ENCODE measurements at places on chromosomes 13 and 19.

GRCh38 chr19:44947041-44947581, 1.3 kb downstream of the APOC2 start:
- no peaks in the 10 kb centered on the region for H3K27me3 ChIP-seq
- H3K27ac ChIP-seq = no peak overlapping the region
- no peaks in the 10 kb centered on the region for H3K4me1 ChIP-seq
- H3K4me3 ChIP-seq = no peak overlapping the region

GRCh38 chr13:30138511-30138910, 168.8 kb downstream of the KATNAL1 start:
- H3K4me3 ChIP-seq = no peak overlapping the region
- H3K27me3 ChIP-seq = no peaks in the 10 kb centered on the region
- no peak overlapping the region for H3K27ac ChIP-seq

- H3K27ac ChIP-seq = no peak overlapping the region
- H3K27me3 ChIP-seq = no peaks in the 10 kb centered on the region
- no peaks in the 10 kb centered on the region for H3K36me3 ChIP-seq
- H3K4me3 ChIP-seq = no peak overlapping the region
- DNase-seq = no peak
These were observed 913.2 kb downstream of the DIAPH3 start for GRCh38 chr13:59250336-59251189.

GRCh38 chr13:48790966-48791365, 137.2 kb downstream of the CYSLTR2 start:
- no peaks in the 10 kb centered on the region for H3K36me3 ChIP-seq
- H3K27me3 ChIP-seq = no peaks in the 10 kb centered on the region
- no peaks in the 10 kb centered on the region for H3K4me1 ChIP-seq
- H3K4me3 ChIP-seq = no peak overlapping the region
- DNase-seq = no peak

- H3K36me3 ChIP-seq = no peaks in the 10 kb centered on the region
- peak overlapping the region; percentile 66 for H3K4me3 ChIP-seq
- peaks cover 8% of the 10 kb centered on the region for H3K4me1 ChIP-seq
These were observed 667 bp downstream of the ZNF878 start for GRCh38 chr19:12052091-12052496.

GRCh38 chr19:7871437-7872305, 2.5 kb downstream of the PRR36 start:
- no peak overlapping the region for H3K4me3 ChIP-seq
- peak; percentile 71 for DNase-seq
- no peaks in the 10 kb centered on the region for H3K36me3 ChIP-seq
- H3K27me3 ChIP-seq = peaks cover 19% of the 10 kb centered on the region

- no peak for DNase-seq
- no peaks in the 10 kb centered on the region for H3K4me1 ChIP-seq
- H3K36me3 ChIP-seq = no peaks in the 10 kb centered on the region
- no peaks in the 10 kb centered on the region for H3K27me3 ChIP-seq
These were observed 55.4 kb downstream of the KCTD12 start for GRCh38 chr13:76830805-76831204.

- H3K27ac ChIP-seq = no peak overlapping the region
- H3K4me3 ChIP-seq = no peak overlapping the region
- DNase-seq = no peak
- H3K4me1 ChIP-seq = peaks cover 4% of the 10 kb centered on the region
These were observed 45.5 kb downstream of the EFNB2 start for GRCh38 chr13:106489849-106490568.

GRCh38 chr19:40525234-40526051, 51.2 kb upstream of the SHKBP1 start:
- peaks cover 4% of the 10 kb centered on the region for H3K27me3 ChIP-seq
- DNase-seq = no peak
- no peak overlapping the region for H3K4me3 ChIP-seq
- H3K36me3 ChIP-seq = no peaks in the 10 kb centered on the region
- no peak overlapping the region for H3K27ac ChIP-seq
- peaks cover 14% of the 10 kb centered on the region for H3K4me1 ChIP-seq

- no peak overlapping the region for H3K27ac ChIP-seq
- no peak for DNase-seq
- no peak overlapping the region for H3K4me3 ChIP-seq
- no peaks in the 10 kb centered on the region for H3K27me3 ChIP-seq
These were observed 34.3 kb upstream of the MEDAG start for GRCh38 chr13:30871588-30872275.

GRCh38 chr13:108302279-108302678, 32.8 kb downstream of the TNFSF13B start:
- no peaks in the 10 kb centered on the region for H3K36me3 ChIP-seq
- H3K27me3 ChIP-seq = no peaks in the 10 kb centered on the region
- peaks cover 6% of the 10 kb centered on the region for H3K4me1 ChIP-seq
- H3K4me3 ChIP-seq = no peak overlapping the region
- no peak overlapping the region for H3K27ac ChIP-seq

DNA sequence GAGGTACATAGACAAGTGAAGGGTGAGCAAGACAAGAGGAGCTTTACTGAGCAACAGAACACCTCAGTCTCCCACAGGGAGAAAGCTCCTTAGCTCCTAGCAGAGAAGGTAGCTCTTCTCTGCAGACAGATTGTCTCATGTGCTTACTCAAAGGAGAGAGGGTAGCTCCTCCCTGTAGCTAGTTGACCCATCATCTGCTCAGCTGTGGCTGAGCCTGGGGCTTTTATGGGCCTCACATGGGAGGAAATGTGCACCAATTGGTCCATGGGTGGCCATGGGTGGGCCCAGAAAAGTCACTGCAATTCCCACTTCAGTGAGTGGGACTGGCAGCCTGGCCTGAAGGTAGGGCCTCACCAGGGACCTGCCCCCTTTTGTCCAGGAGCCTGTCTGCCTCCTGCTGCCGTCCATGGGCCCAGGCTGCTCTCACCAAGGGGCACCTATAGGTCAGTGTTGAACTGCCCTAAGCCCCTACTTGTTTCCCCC, 246.2 kb downstream of the GPC6 start:
- no peak for DNase-seq
- no peaks in the 10 kb centered on the region for H3K27me3 ChIP-seq
- no peaks in the 10 kb centered on the region for H3K36me3 ChIP-seq

GRCh38 chr13:94080527-94080926, 399.0 kb downstream of the DCT start:
- no peak for DNase-seq
- H3K36me3 ChIP-seq = no peaks in the 10 kb centered on the region
- no peaks in the 10 kb centered on the region for H3K27me3 ChIP-seq
- no peak overlapping the region for H3K27ac ChIP-seq
- no peak overlapping the region for H3K4me3 ChIP-seq
- no peaks in the 10 kb centered on the region for H3K4me1 ChIP-seq

DNA sequence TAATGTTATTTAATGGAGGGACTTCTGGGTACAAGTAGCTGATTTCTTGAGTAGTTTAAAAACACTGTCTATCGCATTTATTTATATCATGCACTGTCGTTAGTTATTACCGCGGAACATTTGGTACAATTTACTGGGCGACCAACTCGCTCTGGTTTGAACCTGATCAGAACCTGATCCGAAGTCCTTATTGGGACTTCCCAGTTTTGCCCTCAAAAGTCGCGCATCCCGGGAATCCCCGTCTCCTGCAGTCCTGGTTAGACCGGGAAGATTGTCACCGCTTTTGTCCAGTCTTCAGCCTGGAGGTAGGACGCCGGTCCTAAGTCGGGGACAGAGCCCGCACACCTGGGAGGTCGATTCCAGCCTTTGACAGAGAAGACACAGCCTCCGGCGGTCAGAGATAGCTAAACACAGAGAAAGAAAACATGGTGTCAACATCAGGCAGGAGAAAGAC, 694 bp downstream of the CLN5 start:
- H3K27ac ChIP-seq = peak overlapping the region; percentile 96
- H3K4me3 ChIP-seq = peak overlapping the region; percentile 86
- no peaks in the 10 kb centered on the region for H3K36me3 ChIP-seq
- DNase-seq = no peak
- no peaks in the 10 kb centered on the region for H3K27me3 ChIP-seq
- peaks cover 29% of the 10 kb centered on the region for H3K4me1 ChIP-seq

DNA sequence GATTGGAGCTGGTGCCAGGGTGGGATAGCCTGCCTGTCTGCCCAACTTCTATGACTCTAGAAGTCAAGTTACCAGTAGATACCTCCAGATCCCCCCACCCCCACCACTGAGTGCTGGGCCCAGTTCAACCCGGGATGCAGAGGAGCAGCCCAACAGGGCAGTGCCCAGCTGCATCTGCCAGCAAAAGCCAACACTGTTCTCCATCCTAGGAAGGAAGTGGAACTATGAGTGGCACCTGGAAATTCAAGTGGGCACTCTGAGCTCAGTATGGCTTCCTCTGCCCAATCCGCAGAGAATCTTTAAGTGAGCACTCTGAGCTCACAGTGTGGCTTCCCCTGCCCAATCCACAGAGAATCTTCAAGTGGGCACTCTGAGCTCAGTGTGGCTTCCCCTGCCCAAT, 14.2 kb downstream of the TUBGCP3 start:
- H3K4me1 ChIP-seq = no peaks in the 10 kb centered on the region
- peaks cover 3% of the 10 kb centered on the region for H3K36me3 ChIP-seq
- no peak overlapping the region for H3K4me3 ChIP-seq
- no peak for DNase-seq

DNA sequence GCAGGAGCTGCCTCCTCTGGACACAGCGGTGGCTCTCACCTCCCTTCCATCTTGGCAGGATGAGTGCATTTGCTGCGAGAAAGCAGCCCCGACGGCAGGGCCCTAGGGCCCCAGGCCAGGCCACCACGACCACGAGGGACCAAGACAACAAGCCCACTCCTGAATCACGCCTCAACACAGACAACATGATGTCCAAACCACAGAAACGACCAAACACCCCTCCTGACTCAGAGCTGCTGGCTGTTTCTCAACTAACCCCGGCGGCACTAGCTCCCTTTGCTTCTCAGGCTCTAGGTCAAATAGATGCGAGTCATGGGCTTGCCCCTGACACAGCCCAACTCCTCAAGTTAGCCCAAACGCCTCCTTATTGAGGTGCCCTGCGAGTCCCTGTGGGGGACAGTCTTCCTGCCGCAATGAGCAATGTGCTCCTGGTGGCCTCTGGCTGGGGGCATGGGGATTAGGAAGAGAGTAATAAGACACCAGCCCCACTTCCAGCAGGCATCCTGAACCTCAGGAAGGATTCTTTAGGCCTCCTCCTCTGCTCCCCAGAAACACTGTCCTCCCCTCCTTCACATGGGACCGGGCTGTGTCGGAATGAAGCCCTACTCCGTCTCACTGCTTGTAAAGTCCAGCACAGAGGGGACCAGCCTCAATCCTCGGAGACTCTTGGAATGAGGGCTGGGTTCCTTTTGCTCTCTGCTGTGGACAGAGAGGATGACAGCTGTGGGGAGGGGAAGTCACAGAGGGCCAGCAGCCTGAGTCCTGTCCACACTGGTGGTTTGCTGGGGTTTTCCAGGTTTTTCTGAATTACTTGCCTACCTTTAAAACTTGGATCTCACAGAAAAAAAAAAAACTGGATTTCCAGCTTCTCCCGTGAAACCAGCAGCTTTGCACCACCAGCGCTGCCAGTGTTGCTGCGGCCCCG, 6.9 kb upstream of the ATF5 start:
- H3K4me3 ChIP-seq = no peak overlapping the region
- H3K4me1 ChIP-seq = peaks cover 7% of the 10 kb centered on the region
- no peak for DNase-seq
- no peaks in the 10 kb centered on the region for H3K27me3 ChIP-seq
- no peak overlapping the region for H3K27ac ChIP-seq

GRCh38 chr19:41449865-41450178, 6.9 kb downstream of the ERICH4 start:
- H3K36me3 ChIP-seq = no peaks in the 10 kb centered on the region
- DNase-seq = no peak
- H3K4me3 ChIP-seq = no peak overlapping the region
- H3K27me3 ChIP-seq = no peaks in the 10 kb centered on the region
- no peak overlapping the region for H3K27ac ChIP-seq

DNA sequence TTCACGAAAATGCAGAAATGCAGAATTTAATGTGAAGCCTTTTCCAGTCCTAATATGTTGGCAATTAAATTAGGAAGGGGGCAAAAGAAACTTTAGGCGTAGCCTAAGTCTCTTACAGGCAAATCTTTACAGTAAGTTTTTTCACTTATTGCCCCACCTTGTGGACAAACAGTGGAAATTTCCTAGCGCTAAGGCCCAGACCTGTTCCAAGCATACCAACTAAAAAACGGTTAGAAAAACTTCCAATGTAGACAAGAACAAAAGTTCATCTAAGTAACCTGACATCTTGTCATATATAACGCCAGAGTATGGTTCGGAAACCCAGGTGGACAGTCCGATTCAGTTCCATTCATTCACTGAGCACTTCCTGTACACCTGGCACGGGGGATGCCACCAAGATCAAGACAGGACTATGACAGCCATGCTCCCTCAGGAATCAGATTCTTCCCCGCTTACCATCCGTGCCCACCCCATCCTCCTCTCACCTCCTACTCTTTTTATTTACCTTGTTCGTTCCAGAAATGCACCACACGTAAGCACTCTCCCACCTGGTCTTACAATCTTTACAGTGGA, 4.9 kb downstream of the ZAR1L start:
- H3K36me3 ChIP-seq = no peaks in the 10 kb centered on the region
- DNase-seq = no peak
- H3K4me3 ChIP-seq = no peak overlapping the region
- no peaks in the 10 kb centered on the region for H3K4me1 ChIP-seq

DNA sequence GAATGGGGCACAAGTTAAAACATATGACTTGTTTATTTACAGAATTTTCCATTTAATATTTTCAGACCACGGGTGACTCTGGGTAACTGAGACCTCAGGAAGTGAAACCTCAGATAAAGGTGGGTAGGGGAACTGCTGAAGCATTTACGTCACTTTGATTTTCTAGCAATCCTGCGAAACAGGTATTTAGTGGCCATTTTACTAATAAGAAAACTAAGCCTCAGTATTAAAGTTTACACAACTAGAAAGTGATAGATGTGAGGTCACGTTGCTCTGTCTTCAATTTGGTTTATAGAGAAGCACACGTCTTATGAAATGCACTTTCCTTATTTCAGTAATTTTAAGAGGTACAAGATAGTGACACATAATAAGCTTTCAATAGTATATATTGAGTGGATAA, 402.8 kb downstream of the FGF9 start:
- DNase-seq = no peak
- H3K36me3 ChIP-seq = no peaks in the 10 kb centered on the region
- H3K27ac ChIP-seq = no peak overlapping the region

DNA sequence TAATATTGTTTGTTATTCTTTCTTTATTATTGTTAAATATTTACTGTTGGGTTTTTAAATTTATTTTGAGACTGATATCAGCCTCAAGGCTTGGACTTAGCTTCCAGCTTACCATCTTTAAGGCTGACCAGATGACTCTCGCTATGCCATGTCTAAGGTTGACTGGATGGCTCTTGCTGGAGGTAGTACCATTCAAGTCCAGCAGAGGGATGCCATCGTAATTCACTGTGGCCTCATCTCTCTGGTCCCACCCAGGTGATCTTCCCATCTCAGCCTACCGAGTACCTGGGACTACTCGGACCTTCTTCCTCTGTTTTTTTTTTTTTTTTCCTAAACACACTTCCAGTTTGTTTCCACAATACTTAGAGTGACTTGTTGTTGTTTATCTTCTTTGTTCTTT, 41.7 kb upstream of the ZNF91 start:
- no peaks in the 10 kb centered on the region for H3K27me3 ChIP-seq
- no peak overlapping the region for H3K4me3 ChIP-seq
- DNase-seq = no peak
- H3K36me3 ChIP-seq = no peaks in the 10 kb centered on the region
- no peaks in the 10 kb centered on the region for H3K4me1 ChIP-seq

GRCh38 chr13:25179832-25180774, 8.0 kb upstream of the AMER2 start:
- no peaks in the 10 kb centered on the region for H3K4me1 ChIP-seq
- peaks cover 8% of the 10 kb centered on the region for H3K27me3 ChIP-seq
- no peaks in the 10 kb centered on the region for H3K36me3 ChIP-seq
- no peak overlapping the region for H3K27ac ChIP-seq
